ENCODE measurements at places on chromosomes 12 and 14. TPM values are rescaled to one million over a fixed set of nuclear protein-coding genes. Genes with fewer than 3 reads are reported as not detected.

DNA sequence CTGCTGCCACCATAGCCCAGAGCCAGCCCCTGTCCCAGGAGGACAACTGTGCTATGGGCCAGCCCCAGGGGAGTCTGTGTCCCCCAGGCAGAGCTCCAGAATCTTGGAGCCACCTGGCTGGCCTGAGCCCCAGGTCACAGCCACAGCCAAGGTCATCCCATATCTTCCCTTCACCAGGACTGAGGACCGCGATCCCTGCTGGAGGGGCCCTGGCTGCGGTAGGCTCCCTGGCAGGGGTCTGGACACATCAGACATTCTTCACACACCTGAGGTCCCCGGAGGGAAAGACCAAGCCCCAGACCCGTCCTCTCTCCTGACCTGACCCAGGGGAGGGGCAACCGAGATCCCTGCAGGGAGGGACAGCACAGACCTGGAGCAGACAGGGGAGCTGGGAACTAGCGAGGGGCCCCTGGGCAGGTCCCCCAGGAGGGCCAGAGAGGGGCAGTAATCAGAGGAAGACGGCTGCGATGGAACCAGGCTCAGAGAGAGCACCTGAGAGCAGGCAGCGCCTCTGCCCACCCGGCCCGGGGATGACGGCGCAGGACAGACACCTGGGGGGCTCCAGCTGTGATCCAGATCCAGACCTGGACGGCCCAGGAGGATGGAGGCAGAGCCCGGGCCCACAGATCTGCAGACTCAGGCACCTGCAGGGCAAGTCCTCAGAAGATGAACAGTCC lies 103.2 kb upstream of the EIF5 start:
- no peak for DNase-seq

DNA sequence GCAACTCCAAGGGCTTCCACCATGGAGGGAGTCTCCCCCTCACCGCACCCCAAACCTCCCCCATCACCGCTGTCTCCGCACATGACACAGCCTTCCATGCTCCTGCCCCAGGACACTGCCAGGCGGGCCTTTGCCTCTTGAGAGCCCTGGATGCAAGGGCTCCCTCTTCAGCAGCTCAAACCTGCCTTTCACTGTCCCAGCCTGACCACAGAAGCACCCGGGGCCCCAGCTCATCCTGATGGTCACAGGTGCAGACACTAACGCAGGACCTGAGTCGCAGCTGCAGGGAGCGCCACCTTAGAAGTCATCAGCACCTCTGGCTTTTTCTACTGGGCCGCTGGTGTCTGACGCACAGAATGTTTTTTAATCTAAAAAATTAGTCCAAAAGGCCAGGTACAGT lies 54.0 kb downstream of the SYNE3 start:
- DNase-seq: no peak

DNA sequence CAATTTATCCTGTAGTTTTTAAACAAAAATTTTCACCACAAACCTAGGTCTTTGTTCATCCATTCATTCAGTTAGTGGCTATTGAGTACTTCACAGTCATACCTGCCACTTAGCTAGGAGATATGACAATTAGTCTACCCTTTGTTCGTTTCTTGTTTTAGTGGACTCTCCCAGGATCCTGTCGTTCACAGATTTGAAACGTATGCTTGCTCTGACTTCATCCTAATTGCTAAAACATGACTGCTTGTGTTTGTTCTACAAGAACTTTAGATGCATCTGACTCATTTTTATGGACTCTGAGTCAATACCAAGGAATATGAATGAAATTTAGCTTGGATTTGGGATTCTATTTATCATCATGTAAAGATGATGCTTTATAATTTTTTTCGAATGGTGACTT lies 69.5 kb downstream of the TBC1D30 start:
- no peak for DNase-seq

DNA sequence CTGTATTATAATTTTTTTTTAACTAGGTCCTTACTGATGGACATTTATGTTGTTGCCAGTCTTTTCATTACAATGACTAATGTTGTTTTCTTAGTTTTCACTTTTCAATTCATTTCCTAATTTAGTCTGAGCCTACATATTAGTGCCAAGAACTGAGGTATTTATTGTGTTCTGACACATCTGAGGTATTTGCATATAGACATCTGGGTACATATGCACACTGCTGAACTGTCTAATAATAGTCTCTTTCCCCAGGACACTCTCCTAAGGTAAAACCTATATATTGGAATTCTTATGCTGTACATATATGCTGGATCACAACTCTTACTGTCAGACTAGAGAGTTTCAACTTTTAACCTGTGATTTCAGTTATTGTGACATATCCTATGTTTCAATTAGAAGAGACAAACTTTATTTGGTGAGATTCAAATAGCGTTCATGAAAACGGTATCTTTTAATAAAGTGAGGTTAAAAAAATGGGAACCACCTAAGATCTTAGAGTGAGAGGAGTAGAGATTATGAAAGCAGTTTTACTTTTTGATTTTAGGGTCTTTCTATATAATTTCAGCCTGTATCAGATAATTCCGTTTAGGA lies 263.2 kb downstream of the RAD51B start:
- no peak for DNase-seq

DNA sequence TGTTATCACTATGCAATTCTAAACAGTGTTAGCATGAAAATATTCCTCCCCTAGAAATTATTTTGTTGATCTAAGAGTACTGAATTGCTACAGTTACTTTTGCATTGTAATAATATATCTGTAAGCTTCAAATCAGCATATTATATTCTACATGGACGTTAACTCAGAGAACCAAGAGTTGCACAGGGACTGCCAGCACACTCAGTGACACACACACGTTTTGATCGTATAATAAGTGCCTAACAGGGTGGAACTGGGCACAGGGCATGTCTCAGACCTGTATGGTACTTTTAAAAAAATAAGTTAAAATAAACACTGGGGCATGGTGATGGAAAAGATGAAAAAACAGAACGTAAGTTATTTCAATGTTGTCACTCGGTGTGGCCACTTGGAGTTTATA lies 451.6 kb downstream of the RGS6 start:
- no peak for DNase-seq

- DNase-seq: no peak
These were observed 13.0 kb downstream of the CIPC start for GRCh38 chr14:77111021-77111420.

DNA sequence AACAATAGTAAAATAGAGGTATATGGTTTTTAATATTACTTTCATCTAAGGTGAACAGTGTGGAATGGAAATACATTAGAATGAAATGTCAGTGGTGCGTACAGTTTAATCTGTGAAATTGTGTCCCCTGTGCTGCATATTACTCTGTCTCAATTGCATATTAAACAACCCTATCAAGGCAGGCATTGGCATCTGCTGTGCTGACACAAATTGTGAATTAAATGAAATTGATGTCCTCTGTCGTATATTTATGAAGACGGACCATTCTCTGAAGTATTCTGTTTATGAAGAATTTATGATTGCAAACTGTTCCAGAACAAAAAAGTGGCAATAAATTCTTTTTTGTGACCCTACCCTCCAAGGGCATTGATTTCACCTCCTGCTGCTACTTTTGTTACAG lies 204.4 kb upstream of the NPAS3 start:
- DNase-seq: no peak

DNA sequence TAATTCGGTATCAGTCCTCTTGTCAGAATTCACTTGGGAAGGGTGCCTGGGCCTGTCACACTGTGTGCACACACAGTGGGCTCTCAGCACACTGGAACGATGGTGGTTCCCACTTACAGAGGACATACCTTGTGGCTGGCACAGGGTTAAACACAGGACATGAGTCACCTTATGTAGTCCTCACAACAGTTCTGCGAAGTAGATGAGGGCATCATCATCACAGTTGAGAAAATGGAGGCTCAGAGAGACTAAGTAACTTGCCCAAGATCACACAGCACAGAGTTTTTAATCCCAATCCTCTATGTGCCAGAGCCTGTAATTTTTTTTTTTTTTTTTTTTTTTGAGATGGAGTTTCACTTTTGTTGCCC lies 90.7 kb downstream of the NINJ2 start:
- DNase-seq: no peak

GRCh38 chr14:81982046-81982445 lies 448.4 kb upstream of the SEL1L start:
- no peak for DNase-seq

DNA sequence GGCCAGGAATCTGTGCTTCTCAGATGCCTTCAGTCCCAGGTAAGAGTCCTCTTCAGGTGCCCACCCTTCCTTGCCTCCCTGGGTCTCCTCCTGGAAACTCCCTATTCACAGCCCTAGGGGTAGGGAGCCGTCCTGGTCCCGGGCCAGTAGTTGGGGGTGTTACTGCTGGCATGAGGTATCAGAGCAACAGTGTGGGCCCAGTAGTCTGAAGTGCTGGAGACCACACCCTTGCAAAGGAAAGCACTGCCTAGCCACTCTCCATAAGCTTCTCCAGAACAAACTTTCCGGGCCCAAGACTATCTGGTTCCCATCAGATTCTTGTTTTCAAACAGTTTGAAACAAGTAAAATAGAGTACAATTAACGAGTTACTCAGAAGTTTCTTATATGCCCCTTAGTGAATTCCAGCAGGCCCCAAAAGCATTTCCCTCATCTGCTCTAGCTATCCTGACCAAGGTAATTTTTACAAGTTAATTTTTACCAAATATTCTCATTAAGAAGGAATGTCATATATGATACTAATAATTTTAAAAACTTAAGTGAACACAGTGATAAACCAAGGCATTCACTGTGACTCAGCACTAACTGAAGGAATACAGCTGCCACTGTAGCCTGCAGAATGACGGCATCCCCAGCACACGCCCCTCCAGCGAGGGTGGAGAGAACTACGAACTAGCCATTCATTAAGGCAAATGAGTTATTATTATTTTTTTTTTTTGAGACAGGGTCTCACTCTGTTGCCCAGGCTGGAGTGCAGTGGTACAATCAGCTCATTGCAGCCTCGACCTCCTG lies 49.4 kb downstream of the MOK start:
- no peak for DNase-seq

DNA sequence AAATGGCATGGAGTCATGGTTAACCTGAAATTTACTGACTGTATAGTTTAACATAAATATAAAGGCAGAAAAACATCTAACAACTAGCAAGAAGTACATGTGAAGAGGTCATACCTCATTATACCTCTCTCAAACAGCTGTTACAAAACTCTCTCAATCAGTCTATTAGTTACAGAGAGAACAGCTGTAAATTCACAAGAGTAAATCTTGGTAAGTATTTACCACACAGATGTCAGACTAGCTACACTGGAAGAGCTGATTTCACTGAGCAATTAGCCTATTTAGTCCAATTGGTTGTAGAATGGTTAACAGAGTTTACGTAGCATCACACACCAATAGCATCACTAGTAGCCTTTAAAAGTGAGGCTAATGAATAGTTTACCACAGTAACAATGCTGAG lies 463.4 kb upstream of the USP15 start:
- DNase-seq: no peak

GRCh38 chr12:119082496-119082895 lies 96.2 kb upstream of the HSPB8 start:
- no peak for DNase-seq

GRCh38 chr14:58151133-58152013 lies 640 bp downstream of the ARMH4 start:
- DNase-seq: no peak

GRCh38 chr14:92099802-92100201 lies 6.6 kb downstream of the ATXN3 start:
- DNase-seq: no peak

- no peak for DNase-seq
These were observed 369.6 kb downstream of the ATP23 start for GRCh38 chr12:58310809-58311622.

DNA sequence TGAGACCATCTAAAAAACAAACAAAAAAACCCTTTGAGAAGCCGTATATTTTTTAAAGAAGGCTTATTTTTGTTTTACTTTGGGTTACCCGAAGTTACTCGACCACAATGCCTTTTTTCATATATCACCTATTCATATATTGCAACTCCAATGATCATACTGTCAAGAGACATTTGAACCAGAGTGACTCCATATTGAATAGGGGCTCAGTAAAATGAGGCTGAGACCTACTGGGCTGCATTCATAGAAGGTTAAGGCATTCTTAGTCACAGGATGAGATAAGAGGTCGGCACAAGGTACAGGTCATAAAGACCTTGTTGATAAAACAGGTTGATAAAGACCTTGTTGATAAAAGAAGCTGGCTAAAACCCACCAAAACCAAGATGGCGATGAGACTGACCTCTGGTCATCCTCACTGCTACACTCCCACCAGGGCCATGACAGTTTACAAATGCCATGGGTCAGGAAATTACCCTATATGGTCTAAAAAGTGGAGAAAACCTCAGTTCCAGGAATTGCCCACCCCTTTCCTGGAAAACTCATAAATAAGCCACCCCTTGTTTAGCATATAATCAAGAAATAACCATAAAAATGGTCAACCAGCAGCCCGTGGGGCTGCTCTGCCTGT lies 50.0 kb upstream of the PKP2 start:
- no peak for DNase-seq

DNA sequence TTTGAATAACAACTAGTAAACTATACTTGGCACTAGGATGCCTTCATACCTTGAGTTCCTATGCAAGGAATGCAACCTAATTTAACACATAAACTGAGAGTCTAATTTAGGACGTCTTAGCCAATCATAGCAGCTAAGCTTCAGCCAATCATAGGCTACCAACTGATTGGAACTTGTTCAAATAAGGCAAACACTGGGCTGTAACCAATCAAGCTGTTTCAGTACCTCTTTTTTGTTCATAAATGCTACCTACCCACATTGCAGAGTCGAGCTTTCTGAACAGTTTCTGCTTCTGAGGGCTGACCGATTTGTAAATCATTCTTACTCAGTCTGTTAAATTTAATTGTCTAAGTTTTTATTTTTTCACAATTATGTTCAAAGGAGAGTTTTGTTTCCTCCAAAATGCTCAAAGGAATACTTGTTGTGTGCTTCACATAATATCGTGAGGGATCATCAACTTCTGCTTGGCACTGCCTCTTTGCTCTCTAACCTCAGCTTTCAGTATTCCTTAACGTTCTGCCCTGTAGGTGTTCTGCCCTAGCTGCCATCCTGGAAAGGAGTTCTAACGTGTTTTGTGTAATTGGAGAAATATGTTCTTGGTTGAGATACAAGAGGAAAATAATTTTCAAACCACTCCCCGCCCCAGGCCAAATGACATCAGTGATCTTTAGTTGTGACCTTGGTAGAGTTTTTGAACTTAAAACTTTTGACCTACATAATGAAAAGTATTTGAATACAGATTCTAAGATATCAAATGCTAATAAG lies 380.4 kb upstream of the MIS18BP1 start:
- no peak for DNase-seq

CELA1 gene
- not detected for total RNA-seq

PROX2 gene
- not detected for total RNA-seq

CCDC175 gene
- not detected for total RNA-seq

APPL2 gene
- total RNA-seq: 16.6 TPM

POTEG gene
- total RNA-seq: not detected

TSPAN11 gene
- total RNA-seq: 20.9 TPM

TCL1A gene
- total RNA-seq: 0.99 TPM

EPYC gene
- not detected for total RNA-seq

KRT85 gene
- not detected for total RNA-seq

LTB4R2 gene
- total RNA-seq: 3.7 TPM
